ENCODE measurements at places on chromosomes 2 and 18.

DNA sequence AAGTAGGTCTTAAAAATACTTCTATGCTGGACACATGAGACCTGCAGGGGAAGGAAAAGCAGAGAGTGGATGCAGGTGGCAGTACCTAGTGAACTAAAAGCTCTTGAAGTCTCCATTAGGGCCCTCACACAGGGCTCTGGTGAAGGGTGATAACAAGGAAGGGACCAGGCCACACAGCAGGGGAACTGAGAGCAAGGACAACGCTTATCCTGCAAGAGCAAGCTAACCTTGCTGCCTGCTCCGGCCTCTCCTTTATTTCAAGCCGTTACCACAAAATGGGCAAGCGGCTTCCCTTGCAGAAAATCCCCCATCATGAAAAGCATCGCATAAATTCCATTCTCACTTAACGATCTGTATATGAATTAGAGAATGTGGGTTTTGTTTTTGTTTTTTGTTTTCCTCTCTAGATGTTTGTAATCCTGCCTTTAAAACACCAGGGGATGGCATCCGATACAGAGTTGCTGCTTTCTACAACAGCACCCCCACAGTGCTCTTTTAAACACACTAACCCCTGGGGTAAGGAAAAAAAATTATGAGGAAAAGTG is 64.5 kb downstream of the CACNB4 start:
- no peak for DNase-seq

- no peak for DNase-seq
Measured at GRCh38 chr2:51960841-51961335, 929.0 kb upstream of the NRXN1 start.

GRCh38 chr2:237711458-237712150 is 84.2 kb downstream of the LRRFIP1 start:
- DNase-seq, result no peak

DNA sequence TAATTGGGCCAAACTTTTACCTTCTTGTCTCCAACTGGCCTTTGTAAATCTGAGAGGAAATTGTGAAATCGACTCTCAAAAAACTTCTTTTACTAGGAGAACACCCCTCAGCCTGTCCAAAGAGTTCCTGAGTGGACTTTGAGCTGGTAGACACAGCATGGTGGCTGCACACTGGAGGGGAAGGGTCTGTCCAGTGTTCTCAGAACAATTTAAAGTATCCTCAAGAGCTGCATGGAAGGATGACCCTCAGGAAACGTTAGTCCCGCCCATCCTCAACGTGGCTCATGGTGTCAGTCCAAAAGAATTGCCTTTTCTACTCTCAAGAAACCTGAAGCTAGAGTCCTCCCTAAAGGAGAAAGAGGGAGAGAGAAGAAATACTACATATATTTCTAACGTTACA is 182.7 kb downstream of the EPHA4 start:
- DNase-seq, result no peak

GRCh38 chr2:85246348-85246747 is 81.4 kb downstream of the TGOLN2 start:
- DNase-seq, result no peak

- no peak for DNase-seq
Measured at GRCh38 chr2:8402222-8402621, 279.6 kb upstream of the ID2 start.

DNA sequence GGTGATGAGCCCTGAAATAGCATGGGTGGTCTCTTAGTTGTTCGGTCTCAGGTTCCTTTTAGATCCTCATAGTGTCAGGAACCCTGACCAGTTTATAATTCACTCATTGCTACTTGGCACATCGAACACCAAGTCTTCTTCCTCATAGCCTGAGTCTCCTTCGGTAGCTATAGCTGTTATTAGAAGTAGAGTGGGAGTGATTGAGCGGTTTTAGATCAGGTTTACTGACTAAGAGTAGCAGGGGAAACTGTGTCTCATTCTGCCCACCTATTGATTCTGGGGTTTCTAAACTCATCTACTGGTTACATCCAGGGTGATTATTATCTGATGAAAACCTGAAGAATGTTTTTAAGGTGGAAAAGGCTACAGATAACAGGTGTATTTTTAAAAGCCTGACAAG is 114.6 kb downstream of the SETBP1 start:
- no peak for DNase-seq

DNA sequence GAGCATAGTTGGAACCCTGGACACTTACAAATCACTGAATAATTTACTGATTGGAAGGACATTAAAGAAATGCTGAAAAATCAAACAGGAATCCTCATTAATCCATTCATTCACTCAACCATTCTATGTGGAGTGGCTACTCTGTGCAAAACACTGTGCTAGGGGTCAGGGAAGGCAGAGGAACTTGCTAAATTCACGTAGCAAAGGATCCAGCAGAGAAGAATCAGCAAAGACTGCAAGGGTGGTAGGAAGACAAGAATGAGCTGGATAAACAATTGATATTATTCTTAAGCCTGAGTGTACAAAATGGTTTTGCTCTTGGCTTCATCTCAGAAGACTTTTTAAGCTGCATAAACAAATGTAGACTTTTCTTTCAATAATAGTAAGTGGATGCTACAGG is 164.3 kb upstream of the CAVIN2 start:
- DNase-seq, result no peak

DNA sequence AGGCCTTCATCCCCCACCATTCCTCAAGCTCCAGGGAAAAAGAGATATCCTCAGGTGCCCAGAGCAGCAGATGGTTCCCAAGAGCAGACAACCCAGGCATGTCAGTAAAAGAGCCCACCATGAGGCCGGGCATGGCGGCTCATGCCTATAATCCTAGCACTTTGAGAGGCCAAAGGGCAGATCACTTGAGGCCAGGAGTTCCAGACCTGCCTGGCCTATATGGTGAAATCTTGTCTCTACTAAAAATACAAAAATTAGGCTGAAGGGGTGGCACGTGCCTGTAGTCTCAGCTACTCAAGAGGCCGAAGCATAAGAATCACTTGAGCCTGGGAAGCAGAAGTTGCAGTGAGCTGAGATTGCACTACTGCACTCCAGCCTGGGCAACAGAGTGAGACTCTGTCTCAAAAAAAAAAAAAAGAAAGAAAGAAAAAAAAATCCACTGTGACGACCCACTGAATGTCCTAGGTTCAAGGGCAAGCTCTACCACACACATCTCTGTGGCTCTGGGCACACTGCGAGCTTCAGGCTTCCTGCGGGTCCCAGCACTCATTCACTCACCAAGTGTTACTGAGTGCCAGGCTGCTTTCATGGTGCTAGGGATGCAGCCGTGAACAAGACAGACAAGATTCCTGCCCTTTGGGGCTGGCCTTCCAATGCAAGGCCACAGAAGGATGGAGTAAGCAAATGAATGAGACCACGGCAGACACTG is 6.5 kb upstream of the DUSP2 start:
- DNase-seq, result no peak

- no peak for DNase-seq
Measured at GRCh38 chr2:236964291-236964690, 121.4 kb upstream of the COPS8 start.

DNA sequence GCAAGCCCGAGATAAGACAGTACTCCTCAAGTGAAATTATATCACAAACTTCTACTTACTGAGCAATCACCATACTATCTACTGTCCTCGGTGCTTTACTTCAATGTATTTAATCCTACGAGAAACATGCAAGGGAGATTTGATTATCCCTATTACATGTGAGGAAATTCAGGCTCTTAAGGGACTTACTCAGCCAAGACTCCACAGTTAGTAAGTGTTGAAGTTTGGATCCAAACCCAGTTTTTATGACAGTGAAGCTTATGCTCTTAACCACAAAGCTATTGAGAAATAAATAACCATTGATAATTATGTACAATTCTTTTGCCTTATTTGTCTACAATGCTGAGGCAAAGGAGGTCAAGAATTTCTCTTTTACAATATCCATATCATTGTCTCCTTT is 672.9 kb upstream of the ACVR2A start:
- no peak for DNase-seq

GRCh38 chr18:74064510-74064909 is 83.1 kb downstream of the FBXO15 start:
- no peak for DNase-seq

GRCh38 chr18:34222307-34223163 is 2.2 kb downstream of the NOL4 start:
- DNase-seq, result no peak

DNA sequence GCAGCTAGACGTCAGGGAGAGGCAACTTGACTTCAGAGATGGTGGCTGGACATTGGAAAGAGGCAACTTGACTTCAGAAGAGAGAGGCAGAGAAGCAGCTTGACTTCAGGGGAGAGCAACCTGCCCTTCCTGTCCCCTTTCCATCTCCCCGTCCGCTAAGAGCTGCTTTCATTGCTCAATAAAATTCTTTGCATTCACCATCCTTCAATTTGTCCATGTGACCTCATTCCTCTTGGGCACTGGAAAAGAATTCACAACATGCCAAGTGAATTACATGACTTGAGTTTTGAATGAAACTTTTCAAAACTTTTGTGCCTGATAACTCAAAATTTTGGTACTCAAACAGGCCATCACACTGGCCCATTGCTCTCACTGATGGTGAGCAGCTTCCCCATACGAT is 158.9 kb downstream of the DPP4 start:
- DNase-seq, result no peak

- DNase-seq, result no peak
Measured at GRCh38 chr18:26546170-26546874, 2.0 kb downstream of the KCTD1 start.

DNA sequence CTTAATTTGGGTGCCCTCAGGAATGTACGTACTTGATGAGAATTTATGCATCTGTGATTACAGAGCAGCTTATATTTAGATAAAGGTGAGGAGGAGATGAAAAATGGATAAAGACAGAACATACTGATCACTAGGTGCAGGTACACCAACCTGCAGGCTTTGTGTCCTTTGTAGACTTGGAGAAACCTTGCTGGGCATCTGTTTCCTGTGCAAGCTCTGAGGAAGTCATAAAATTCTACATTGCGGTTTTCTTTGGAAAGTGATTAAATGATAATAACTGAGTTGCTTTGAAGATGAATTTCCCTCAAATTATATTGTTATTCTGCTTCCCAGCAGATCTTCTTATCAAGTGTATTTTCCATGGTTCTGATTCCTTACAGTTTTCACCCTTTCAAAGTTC is 7.7 kb downstream of the RAB27B start:
- DNase-seq, result no peak

DNA sequence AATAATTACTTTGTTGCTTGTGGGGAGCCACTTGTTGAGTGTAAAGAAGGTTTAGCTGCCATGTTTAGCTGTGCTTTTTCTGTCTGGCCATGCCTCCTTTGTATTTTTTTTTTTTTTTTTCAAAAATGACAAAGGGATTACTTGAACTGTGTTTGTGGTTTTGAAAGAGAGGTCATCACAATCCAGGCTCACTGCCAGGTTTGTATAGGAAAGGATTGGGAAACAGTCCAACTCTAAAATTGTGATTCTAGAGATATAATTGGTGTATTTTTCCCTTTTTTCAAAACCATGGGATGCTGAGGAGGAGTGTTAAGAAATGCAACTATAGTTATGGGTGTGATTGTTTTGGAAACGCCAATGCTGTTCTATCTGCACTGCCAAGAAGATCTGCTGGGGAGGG is 4.3 kb downstream of the ITPRIPL1 start:
- no peak for DNase-seq

- no peak for DNase-seq
Measured at GRCh38 chr2:187091664-187092063, 242.7 kb upstream of the ZSWIM2 start.

DNA sequence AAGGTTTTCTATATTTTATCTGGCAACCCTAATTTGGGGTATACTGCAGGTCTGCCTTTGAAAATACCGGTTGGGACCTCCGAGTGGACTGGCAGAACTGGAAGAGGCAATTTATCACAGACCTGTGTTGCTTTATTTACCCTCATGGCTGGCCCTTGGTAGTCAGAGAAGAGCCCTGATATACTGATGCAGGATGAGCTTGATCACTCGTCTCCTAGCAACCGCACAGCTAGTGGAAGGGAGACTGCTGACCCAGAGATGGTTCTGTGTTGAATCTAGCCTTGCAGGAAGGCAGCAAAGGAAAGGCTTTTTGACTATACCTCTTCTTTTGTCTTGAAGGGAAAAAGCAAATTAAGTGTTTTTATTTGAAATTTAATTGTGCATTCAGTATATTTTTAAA is 154.7 kb downstream of the EML6 start:
- DNase-seq, result no peak

GRCh38 chr2:134138115-134138514 is 115.8 kb upstream of the MGAT5 start:
- no peak for DNase-seq

DNA sequence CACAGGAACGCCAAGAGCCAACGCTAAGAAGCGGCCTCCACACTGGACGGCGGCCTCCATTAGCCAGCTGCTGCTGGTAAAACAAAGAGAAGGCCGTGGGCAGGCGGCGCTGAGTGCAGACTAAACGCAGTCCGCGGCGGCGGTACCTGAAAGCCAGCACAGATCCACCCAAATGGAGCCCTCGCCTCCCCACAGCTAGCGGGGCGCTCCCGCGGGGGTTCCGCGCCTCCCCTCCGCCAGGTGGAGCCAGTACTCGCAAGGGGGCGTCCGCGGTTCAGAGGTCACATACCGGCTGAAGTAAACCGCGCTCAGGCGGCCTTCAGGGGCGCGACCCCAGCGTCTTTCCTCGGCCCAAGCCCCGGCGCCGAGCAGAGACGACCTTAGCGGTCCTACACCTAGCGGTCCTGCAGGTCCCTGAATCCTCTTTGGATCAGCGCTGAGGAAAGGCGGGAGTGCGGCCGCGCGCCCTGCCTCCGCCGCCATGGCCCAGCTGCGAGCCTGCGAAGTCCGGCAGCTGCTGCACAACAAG is 293.1 kb upstream of the ERBB4 start:
- no peak for DNase-seq

DNA sequence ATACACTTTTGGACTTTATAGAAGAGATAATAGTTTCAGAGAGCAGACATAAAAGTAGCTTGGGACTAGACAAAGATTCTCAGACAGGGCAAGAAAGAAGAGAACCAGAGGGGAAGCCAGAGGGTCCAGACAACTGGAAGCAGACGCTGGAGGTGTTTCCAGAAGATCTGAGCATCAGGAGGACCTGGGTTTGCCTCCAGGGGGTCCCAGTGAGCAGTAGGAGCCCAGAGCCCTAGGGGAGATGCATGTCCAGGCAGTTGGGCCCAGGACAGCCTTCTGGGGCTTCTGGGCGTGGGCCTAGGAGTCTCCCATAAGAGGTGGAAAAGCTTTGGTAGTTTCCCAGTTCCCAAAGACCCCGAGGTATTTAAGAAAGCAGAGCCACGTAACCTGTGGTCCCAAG is 251.2 kb upstream of the ID2 start:
- no peak for DNase-seq
